ENCODE measurements at places on chromosomes 12 and 14.
A peak's percentile ranks its signal among the peaks of the same experiment; 100 is the strongest.

DNA sequence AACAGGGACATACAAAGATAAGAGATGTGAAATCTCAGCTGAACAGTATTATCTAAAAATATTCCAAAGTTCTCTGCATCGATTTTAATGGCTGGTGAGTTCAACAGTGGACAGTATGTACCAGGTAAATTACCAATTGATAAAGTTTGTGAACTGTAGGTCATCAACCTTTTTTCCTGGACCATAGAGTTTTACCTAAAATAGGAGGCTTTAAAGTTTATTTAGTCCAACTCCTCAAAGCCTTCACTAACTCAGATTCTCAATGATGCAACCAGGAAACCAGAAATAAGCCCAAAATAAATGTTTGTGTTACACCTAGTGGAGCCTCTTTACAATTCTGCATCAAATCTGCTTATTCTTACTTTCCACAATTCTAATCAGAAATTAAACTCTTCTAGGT, 205.8 kb downstream of the ANO6 start:
- DNase-seq: no peak

- DNase-seq: no peak
Measured at GRCh38 chr14:79709573-79709972, 501.7 kb downstream of the DIO2 start.

GRCh38 chr12:89225808-89226411, 126.4 kb downstream of the DUSP6 start:
- peak; percentile 43 for DNase-seq

- DNase-seq: no peak
Measured at GRCh38 chr12:53551889-53552291, 44.6 kb upstream of the NPFF start.

- DNase-seq: no peak
Measured at GRCh38 chr12:10632226-10632625, 18.8 kb upstream of the MAGOHB start.

DNA sequence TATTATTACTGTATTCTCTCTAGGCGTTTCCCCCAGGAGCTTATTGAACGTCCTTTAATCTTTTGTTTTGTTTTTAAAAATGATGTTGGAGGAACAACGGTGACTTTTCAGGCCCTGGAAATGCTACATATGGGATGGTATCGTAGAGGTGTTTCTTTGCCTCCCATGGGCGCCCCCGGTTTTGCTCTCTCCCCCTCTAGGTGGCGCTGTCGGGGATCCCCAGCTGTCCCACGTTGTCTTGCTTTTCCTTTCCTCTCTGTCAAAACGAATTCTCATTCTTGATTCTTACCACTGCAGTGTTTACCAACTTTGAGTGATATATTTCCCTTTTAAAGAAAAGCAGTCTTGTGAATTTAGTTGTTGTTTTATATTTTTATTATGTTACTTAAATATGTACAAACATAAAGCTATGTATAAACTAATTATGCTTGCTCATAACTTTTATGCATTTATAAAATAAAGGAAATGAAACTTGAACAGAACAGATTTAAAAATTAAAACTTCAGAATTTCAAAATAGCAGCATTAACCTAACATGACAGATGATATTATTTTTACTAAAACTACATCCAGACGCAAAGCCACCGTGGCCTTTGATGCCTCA, 171.9 kb downstream of the RGS6 start:
- peak; percentile 42 for DNase-seq

DNA sequence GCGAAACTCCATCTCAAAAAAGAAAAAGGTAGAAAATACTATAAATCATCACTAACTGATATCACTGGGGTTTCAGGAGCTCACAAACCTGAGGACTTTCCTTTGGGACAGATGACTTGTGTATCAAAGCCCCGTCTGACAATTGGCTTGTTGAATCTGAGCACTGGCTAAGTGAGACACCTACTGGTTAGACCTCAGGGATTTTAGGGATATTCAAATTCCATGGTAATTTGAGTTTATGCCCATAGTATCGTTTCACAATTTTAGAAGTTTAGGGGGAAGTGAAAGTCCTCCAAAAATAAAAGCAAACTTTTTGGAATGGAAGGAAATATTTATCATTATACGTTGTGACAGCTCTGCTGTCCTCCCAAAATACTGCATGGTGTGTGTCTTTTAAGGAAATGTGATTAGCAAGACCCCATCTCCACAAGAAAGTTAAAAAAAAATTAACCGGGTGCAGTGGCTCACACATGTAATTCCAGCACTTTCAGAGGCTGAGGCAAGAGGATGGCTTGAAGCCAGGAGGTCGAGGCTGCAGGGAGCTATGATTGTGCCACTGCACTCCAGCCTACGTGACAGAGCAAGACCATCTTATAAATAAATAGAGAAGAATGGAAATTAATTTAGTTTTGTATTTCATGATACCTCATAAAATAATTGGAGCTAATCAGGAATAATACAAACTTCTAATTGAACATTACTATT, 49.2 kb downstream of the FBXL14 start:
- DNase-seq: no peak

GRCh38 chr12:62466018-62466593, 520 bp upstream of the MON2 start:
- peak; percentile 20 for DNase-seq

- DNase-seq: no peak
Measured at GRCh38 chr12:124739953-124740561, 123.6 kb downstream of the SCARB1 start.

- no peak for DNase-seq
Measured at GRCh38 chr14:24813089-24813815, 179.3 kb upstream of the GZMB start.

DNA sequence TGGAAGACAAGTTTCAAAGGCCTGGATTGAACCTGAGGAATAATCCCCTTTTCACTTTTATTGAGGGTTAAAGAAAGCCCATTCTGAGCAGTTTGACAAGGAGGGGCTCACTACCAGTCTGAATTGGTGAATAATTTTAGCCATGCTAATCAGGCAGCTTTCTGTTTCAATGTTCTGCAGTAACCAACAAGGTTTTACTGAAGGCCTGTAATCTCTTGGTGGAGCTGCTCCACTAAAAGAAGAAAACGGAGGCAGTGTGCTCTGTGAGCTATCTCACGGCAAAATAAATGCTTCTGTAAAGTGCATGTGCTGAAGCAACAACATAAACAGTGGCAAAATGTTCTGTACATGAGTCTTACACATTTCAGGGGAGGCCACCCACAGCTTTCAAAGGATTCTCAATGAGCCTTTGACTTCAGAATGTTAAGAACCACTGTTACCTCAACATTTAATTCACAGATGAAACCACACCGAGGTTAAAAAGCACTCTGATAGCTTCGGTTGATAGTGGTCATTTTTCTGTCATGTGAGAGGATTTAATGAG, 111.2 kb downstream of the LRIG3 start:
- DNase-seq: no peak

- DNase-seq: peak; percentile 79
Measured at GRCh38 chr14:39102969-39103957, at the start of gene SEC23A. TSS of gene SEC23A (minus strand) at chr14:39103235. CDS start at chr14:39096118, 7,117 bp downstream.

DNA sequence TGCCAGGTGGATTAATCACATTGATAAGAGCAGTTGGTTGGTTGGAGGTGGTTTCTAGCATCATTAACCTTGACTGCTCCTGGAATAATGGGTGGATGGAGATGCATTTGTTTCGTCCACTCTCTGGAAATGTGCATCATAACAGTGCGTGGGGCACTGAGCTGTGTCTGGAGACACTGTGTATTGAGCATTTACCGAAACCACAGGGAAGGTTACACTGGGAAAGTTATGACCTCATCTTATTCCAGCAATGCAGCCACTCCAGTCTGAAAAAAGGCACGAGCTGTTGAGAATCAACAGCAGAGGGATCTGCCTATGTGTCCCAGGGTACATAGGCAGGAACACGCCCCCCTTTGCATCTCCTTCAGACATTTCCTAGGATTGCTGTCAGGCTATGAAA, 27.2 kb downstream of the RNFT2 start:
- DNase-seq: no peak

GRCh38 chr12:29682088-29682487, 101.7 kb downstream of the TMTC1 start:
- DNase-seq: no peak

DNA sequence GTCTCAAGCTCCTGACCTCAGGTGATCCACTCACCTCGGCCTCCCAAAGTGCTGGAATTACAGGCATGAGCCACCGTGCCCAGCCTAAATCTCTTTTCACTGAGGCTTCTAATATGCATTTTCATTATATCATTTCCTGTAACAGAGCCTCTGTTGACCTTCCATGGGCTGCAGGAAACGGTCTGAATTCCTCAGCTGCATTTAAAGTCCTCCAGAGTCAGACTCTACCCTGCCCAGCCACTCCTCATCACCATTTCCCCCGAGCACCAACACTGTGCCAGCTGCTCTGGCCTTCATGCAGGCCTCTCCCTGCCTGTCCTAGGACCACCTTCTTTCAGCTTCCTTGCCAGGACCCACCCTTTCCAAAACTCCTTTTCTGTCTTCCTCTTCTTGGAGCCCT, 9.8 kb upstream of the NFKBIA start:
- no peak for DNase-seq

DNA sequence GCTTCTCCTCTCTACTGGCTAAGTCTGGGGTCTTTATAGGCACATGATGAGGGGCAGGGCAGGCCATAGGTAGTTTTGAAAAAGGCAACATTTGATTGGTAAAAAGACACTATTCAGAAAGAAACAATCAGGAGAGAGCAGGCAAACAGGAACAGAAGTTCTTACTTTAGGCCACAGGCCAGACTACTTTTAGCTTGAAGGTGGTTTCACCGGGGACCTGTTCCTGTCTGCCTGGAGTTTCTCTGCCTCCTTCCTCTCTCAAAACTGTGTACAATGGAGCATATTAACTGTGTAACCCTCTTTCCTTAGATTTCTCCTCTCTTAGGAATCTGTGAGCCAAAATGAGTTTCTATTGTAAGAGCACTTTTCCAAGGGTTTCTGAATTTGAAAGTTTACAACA, 167.9 kb upstream of the AVPR1A start:
- no peak for DNase-seq

DNA sequence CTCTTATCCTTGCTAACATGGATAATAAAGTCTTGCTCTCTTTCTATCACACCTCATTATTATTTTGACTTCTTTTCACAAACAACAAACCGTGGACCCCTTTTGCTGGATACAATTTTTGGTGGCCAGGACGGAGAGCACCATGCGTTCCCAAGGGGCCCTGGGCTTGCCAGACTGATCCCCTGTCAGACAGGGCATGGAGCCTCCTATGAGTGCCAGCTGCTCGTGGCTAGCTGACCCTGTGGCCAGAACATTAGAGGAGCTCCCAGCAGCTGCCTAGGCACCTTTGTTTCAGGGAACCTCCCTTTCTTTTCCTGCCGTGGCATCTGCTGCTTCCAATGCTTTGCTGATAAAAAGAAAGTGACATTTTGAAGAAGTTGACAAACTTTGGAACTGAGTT, 12.5 kb upstream of the CAND1 start:
- no peak for DNase-seq

- no peak for DNase-seq
Measured at GRCh38 chr14:75183225-75183624, 6.8 kb upstream of the TMED10 start.

DNA sequence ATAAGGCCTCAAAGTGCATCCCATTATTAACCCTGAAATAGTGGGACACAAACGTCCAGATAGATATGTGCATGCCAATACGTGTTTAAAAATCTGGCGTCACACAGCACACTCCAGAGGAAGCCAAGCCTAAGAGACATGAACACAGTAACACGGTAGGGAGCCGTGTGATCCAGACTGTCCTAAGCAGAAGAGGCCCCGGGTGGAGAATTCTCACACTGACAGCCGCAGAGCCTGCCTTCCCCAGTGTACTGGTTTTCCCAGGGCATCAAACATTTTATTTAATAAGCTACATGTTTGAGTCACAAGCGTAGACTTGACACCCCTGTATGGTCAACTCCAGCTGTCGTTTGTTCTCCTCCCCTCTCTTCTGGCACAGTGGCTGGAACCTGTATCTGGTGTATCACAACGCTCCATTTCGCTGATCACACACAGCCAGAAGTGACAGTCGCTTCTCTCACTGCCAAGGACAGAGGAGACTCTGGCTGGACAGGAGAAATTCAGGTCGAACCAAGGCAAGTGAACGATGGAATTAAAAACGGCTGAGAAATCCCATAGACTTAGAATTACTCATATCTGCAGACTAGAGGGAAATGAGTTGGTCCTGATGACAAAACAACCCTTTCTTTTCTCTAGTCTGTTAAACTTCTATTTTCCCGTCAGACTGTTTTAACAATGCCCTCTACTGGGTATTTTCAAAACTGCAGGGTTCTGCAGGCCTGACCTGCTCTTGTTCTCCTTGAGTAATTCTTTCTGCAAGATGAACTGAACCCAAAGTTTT, 359.9 kb downstream of the RGS6 start:
- peak; percentile 43 for DNase-seq

- DNase-seq: no peak
Measured at GRCh38 chr14:74955229-74956026, at the start of gene PGF. TSS of gene PGF (minus strand) at chr14:74955597. CDS start at chr14:74955242, 355 bp downstream.

GRCh38 chr12:57607958-57608663, 3.1 kb upstream of the ARHGEF25 start:
- no peak for DNase-seq

- DNase-seq: no peak
Measured at GRCh38 chr14:94536836-94537235, 24.4 kb upstream of the SERPINA4 start.

- DNase-seq: no peak
Measured at GRCh38 chr12:95365912-95366311, 108.0 kb upstream of the METAP2 start.

GRCh38 chr14:103436533-103436932, 51.3 kb downstream of the MARK3 start:
- no peak for DNase-seq

- DNase-seq: no peak
Measured at GRCh38 chr14:36662543-36663403, 1.1 kb downstream of the PAX9 start.

DNA sequence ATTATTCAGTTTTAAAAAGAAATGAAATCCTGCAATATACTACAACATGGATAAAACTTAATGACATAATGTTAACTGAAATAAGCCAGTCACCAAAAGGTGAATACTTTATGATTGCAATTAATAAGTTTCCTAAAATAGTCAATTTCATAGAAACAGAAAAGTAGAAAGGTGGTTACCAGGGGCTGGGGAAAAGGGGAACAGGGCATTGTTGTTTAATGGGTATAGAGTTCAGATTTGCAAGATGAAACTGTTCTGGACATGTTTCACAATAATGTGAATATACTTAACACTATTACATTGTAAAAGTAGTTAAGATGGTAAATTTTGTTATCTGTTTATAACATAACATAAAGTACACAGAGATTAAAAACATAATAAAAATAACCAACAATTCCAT, 550.9 kb downstream of the CCER1 start:
- no peak for DNase-seq

DNA sequence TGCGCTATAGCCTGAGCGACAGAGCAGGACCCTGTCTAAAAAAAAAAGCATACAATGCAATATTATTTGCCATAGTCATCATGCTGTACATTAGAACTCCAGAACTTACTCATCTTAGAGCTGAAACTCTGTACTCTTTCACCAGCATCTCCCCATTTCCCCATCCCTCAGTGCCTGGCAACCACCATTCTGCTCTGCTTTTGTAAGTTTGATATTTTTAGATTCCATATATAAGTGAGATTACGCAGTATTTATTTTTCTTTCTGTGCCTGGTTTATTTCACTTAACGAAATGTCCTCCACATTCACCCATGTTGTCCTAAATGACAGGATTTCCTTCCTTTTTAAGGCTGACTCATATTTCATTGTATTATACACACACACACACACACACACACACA, 121.8 kb downstream of the BBS10 start:
- no peak for DNase-seq

- no peak for DNase-seq
Measured at GRCh38 chr12:66129934-66130266, 650 bp downstream of the LLPH start.

- DNase-seq: no peak
Measured at GRCh38 chr12:91139286-91139685, 28.0 kb upstream of the LUM start.

GRCh38 chr14:66790101-66790500, 282.2 kb downstream of the GPHN start:
- no peak for DNase-seq

Measured in stimulated activated CD4-positive, alpha-beta T cell treated with anti-CD3 and anti-CD28 coated beads, Interleukin-12 subunit alpha, Interleukin-12 subunit beta, amount 100 ng/mL, for 48 hours (primary cell).